ENCODE measurements at places on chromosomes 12 and 14.

DNA sequence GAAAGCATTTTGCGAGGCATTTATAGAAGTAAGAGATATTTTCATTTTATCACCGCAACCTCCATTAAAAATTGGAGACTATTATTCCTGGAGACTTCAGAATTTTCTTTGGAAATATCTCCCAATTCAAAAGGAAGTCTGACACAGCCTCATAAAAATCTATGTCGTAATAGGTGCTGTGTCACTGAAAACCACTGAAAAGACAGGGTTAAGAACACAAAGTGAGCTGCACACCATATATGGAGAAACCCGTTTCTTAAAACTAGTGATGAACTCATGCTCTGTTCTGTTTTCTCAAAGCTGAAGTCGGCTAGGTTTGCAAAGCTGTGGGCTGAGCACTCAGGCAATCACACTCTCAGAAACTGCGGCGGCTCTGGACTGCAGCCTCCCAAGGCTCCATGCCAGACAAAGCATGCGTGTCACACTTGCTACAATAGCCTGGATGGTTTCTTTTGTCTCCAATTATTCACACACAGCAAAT is at the start of gene GLIPR1:
Gene GLIPR1 (plus strand): TSS at position 287 of the 481 bp plus-strand sequence. CDS start 126 bp downstream, at position 413.
- DNase-seq, result no peak

DNA sequence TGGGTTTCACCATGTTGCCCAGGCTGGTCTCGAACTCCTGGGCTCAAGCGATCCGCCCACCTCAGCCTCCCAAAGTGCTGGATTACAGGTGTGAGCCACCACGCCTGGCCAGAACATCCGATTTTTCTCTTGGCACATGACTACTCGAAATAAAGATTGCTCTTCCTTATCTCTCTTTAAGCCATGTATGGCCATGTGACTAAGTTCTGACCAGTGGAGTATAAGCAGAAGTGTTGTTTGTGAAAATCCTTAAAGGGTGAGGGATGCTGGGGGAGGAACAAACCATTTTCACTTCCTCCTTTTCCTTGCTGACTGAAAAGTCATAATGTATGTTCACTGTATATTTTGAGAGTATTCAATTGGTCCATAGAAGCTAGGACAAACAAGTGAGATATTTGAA is 50.7 kb upstream of the ATF7IP start:
- DNase-seq, result no peak

DNA sequence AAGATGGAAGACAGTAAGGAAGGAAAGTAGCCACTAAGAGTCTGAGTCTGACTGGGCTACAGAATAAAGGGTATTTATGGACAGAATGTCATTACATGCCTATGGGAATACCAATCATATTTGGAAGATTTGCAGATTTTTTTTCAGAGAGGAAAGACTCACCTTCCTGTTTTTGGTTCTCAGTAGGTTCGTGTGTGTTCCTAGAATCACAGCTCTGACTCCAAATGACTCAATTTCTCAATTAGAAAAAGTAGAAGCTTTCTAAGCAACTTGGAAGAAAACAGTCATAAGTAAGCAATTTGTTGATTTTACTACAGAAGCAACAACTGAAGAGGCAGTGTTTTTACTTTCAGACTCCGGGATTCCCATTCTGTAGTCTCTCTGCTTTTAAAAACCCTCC is 15.4 kb upstream of the PAPLN start:
- no peak for DNase-seq

DNA sequence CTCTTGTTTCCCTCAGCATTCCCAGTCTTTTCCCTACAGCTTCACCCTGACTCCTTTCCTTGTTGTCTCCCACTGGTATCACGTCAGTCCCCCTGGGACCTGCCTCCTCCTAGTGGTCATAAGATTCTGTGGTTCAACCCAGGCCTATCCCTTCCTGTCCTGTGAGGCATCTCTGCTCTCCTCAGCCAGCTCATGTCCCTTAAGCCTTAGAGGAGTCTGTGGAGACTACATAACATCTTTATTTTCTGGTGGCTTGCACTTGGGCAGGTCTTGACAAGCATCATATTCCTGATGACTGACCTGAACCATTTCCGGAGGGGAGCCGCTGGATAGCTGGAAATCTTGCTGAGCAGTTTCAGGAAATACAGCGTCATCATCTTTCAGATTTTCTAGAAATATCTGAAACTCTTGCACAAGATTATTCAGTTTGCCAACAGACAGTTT is 688 bp downstream of the C12orf71 start:
- DNase-seq, result no peak
